ENCODE measurements at places on chromosomes 1 and 21.

GRCh38 chr1:15152318-15153183, 996 bp upstream of the TMEM51 start:
- H3K4me3 ChIP-seq: peak overlapping the region; percentile 93
- H3K36me3 ChIP-seq: peaks cover 3% of the 10 kb centered on the region
- peak; percentile 74 for DNase-seq
- no peak overlapping the region for H3K27ac ChIP-seq
- H3K4me1 ChIP-seq: peaks cover 49% of the 10 kb centered on the region
- peaks cover 6% of the 10 kb centered on the region for H3K27me3 ChIP-seq

GRCh38 chr21:24590261-24590660, 1017.0 kb downstream of the MRPL39 start:
- DNase-seq: no peak
- no peaks in the 10 kb centered on the region for H3K4me1 ChIP-seq
- H3K27me3 ChIP-seq: no peaks in the 10 kb centered on the region
- H3K36me3 ChIP-seq: no peaks in the 10 kb centered on the region
- no peak overlapping the region for H3K27ac ChIP-seq
- H3K4me3 ChIP-seq: no peak overlapping the region

- peaks cover 33% of the 10 kb centered on the region for H3K4me1 ChIP-seq
- no peak overlapping the region for H3K27ac ChIP-seq
- peaks cover 3% of the 10 kb centered on the region for H3K27me3 ChIP-seq
- H3K4me3 ChIP-seq: no peak overlapping the region
Observed at GRCh38 chr1:58939666-58940370, 156.0 kb upstream of the JUN start.

GRCh38 chr1:61447106-61447967, 277.6 kb downstream of the TM2D1 start:
- H3K4me3 ChIP-seq: no peak overlapping the region
- DNase-seq: no peak
- H3K27me3 ChIP-seq: peaks cover 7% of the 10 kb centered on the region
- peaks cover 23% of the 10 kb centered on the region for H3K4me1 ChIP-seq
- no peak overlapping the region for H3K27ac ChIP-seq

DNA sequence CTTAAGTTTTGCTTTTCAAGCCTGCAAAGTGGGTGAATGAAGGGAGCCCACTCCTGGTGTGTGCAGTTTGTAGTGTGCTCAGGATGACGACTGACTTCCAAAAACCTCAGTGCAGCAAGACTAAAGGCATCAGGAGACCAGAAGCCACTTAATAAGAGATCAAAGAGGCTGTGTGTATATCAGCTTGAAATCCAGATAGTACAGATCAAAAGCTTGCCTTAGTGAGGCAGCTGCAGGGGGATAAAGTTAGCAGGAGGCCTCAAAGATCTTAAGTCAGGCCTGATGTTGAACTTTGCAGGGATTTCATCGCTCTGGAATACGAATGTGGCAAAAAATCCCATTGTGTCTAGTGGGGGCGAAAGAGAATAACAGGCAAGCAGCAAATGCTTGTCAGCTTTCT, 99.8 kb downstream of the PATJ start:
- no peak overlapping the region for H3K4me3 ChIP-seq
- no peak overlapping the region for H3K27ac ChIP-seq
- H3K36me3 ChIP-seq: no peaks in the 10 kb centered on the region
- no peak for DNase-seq
- no peaks in the 10 kb centered on the region for H3K27me3 ChIP-seq

- peaks cover 22% of the 10 kb centered on the region for H3K4me1 ChIP-seq
- no peak overlapping the region for H3K4me3 ChIP-seq
- DNase-seq: peak; percentile 24
- H3K27ac ChIP-seq: peak overlapping the region; percentile 100
- H3K36me3 ChIP-seq: no peaks in the 10 kb centered on the region
Observed at GRCh38 chr1:218904416-218904815, 269.3 kb upstream of the LYPLAL1 start.

- DNase-seq: no peak
- H3K4me1 ChIP-seq: no peaks in the 10 kb centered on the region
- H3K27ac ChIP-seq: no peak overlapping the region
- H3K4me3 ChIP-seq: no peak overlapping the region
- H3K36me3 ChIP-seq: peaks cover 12% of the 10 kb centered on the region
Observed at GRCh38 chr1:246775531-246776385, 51.5 kb downstream of the SCCPDH start.

DNA sequence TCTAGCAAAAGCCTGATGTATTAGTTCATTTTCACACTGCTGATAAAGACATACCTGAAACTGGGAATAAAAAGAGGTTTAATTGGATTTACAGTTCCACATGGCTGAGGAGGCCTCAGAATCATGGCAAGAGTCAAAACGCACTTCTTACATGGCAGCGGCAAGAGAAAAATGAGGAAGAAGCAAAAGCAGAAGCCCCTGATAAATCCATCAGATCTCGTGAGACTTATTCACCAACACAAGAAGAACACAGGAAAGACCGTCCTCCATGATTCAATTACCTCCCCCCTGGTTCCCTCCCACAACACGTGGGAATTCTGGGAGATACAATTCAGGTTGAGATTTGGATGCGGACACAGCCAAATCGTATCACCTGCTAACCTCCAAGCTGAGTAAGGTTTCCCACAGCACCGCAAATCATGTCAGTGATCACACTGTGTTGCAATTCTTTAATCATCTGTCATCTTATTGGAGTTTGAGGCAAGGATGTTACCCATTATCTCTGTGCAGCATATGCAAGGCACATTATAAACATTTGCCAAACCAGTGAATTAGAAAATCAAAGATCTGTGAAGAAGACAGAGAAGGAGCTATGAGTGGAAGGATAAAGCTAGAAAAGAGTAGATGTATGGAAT, 128.5 kb downstream of the ZNF281 start:
- H3K27ac ChIP-seq: no peak overlapping the region
- H3K27me3 ChIP-seq: peaks cover under 1% of the 10 kb centered on the region
- no peaks in the 10 kb centered on the region for H3K4me1 ChIP-seq
- H3K36me3 ChIP-seq: no peaks in the 10 kb centered on the region
- no peak overlapping the region for H3K4me3 ChIP-seq
- DNase-seq: no peak

DNA sequence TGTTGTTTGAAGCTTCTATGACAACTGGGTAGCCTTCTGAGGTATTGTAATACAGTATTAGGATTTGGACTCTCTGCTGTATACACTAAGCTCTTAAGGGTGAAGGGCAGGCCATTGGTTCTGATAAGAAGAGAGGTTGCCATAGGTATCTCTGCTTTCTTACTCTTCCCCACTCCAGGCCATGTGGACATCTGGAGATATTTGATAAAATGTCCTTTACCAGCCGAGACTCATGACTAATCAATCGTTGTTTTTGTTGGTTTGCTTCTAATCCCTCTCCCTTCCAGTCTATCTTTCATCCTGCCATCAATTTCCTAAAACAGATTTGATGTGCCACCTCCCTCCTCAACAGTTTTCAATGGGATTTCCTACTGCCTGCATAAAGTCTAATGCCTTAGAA, 64.6 kb upstream of the WDR26 start:
- peak overlapping the region; percentile 94 for H3K27ac ChIP-seq
- H3K36me3 ChIP-seq: peaks cover 11% of the 10 kb centered on the region
- H3K4me1 ChIP-seq: peaks cover 47% of the 10 kb centered on the region
- H3K27me3 ChIP-seq: peaks cover 13% of the 10 kb centered on the region
- no peak for DNase-seq

DNA sequence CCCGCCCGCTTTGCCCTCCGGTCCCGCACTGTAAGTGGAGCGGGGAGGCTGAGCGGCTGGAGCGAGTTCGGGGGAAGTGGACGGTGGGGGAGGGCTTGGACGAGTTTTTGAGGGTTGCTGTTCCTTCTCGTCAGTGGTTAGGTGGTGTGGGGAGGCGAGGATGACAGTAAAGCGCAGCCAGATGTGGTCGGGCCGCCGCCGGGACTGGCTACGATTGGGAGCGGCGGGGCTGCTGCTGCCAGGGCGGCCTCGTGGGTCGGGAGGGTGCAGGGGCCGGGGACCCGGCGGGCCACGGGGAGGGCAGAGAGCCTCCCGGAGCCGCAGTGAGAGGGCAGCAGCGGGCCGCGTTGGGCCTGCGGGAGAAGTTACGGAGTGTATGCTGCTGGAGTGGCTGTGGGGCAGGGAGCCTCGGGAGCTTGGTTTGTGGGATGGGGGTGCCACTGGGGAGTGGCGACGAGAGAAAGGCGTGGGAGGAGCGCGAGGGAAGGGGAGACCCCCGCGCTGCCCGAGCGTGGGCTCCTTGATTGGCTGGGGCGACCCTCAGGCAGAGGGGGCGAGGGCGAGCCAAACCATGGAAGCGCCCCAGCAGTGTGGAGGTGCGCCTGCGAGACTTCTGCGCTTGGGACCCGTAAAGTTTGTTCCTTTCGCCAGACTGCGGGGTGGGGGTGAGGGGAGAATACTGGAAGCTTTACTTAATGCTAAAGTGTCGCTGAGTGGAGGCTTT, 2.1 kb downstream of the ADGRL2 start:
- peaks cover 27% of the 10 kb centered on the region for H3K4me1 ChIP-seq
- peaks cover 22% of the 10 kb centered on the region for H3K27me3 ChIP-seq
- H3K36me3 ChIP-seq: peaks cover 3% of the 10 kb centered on the region
- H3K4me3 ChIP-seq: peak overlapping the region; percentile 99
- H3K27ac ChIP-seq: peak overlapping the region; percentile 90

DNA sequence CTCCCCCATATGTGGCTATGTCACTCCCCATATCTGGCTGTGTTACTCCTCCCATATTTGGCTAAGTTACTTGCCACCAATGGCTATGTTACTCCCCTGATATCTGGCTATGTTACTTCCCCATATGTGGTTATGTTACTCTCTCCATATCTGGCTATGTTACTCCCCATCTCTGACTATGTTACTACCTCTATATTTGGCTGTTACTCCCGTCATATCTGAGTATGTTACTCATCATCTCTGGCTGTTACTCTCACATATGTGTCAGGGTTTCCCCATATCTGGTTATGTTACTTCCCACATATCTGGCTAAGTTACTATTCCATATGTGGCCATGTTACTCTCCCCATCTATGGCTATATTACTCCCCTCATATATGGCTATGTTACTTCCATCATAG, 50.3 kb upstream of the MAP10 start:
- no peaks in the 10 kb centered on the region for H3K4me1 ChIP-seq
- H3K4me3 ChIP-seq: no peak overlapping the region
- no peaks in the 10 kb centered on the region for H3K36me3 ChIP-seq
- no peaks in the 10 kb centered on the region for H3K27me3 ChIP-seq
- no peak overlapping the region for H3K27ac ChIP-seq

GRCh38 chr1:100266741-100267140, 725 bp downstream of the RTCA start:
- peak overlapping the region; percentile 99 for H3K4me3 ChIP-seq
- no peak for DNase-seq
- H3K36me3 ChIP-seq: peaks cover 31% of the 10 kb centered on the region
- H3K27ac ChIP-seq: peak overlapping the region; percentile 94
- H3K27me3 ChIP-seq: peaks cover 10% of the 10 kb centered on the region

GRCh38 chr1:52795464-52795863, 47.1 kb upstream of the ZYG11A start:
- no peak for DNase-seq
- H3K27ac ChIP-seq: no peak overlapping the region
- H3K4me1 ChIP-seq: peaks cover 8% of the 10 kb centered on the region
- H3K36me3 ChIP-seq: peaks cover 26% of the 10 kb centered on the region

GRCh38 chr1:178945763-178946266, 74.9 kb upstream of the ANGPTL1 start:
- H3K27ac ChIP-seq: no peak overlapping the region
- peaks cover 12% of the 10 kb centered on the region for H3K4me1 ChIP-seq
- no peaks in the 10 kb centered on the region for H3K36me3 ChIP-seq
- H3K4me3 ChIP-seq: no peak overlapping the region
- DNase-seq: no peak

DNA sequence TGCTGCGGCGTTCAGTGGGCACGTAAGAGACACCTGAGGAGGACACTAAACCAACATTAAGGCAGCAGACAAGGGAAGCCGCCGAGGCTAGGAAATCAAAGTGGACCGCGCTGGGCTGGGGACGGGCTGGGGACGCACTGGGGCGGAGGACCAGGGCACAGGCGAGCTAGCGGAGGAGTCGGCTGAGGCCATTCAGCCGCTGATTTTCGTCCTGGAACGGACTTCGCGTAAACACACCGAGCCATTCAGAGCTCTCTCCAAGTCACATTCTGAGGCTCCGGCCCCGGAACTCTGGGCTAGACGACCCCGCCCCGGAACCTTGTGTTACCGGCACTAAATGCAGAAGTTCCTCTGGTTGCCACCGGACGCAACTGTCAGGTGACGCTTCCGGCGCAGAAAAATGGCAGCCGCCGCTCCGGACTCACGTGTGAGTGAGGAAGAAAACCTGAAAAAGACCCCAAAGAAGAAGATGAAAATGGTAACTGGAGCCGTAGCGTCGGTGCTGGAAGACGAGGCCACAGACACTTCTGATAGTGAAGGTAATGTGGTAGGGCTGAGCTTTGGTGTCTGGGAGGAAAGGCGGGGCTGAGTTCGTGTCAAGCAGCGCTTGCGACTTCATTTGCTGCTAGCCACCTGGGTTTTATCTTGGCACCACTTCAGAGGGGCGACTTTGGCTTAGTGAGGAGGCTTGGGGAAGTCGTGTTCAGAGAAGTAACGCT, at the start of gene RRP15:
Gene RRP15, plus strand, starts transcription at position 377 of the 719 bp plus-strand sequence. Its CDS starts 24 bp downstream, at position 401.
- peak within 1 kb of the TSS; percentile 95 for H3K4me3 ChIP-seq
- H3K27ac ChIP-seq: peak within 1 kb of the TSS; percentile 74
- H3K36me3 ChIP-seq: no peaks in the 10 kb centered on the region
- H3K27me3 ChIP-seq: peaks cover 4% of the 10 kb centered on the region
- peaks cover 10% of the 10 kb centered on the region for H3K4me1 ChIP-seq

GRCh38 chr1:4702932-4703331, 48.5 kb downstream of the AJAP1 start:
- no peak overlapping the region for H3K4me3 ChIP-seq
- no peaks in the 10 kb centered on the region for H3K4me1 ChIP-seq
- no peak for DNase-seq

DNA sequence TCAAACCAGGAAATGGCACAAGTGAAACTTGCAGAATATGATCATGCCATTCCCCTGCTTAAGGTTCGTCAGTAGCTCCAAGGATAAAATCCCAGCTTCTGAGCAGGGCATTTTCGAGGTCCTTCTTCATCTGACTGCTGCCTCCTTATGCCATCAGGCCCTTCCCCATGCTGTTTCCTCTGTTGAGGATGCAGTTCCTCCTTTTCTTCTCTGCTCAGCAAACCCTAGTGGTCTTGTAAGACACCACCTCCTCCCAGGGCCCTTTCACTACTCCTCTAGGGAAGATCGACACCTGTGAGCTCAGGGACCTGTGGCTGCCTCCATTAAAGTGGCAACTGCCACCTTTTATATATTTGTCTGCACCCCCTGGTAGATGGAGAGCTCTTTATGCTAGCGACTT, 62.1 kb upstream of the JUN start:
- H3K27me3 ChIP-seq: peaks cover 1% of the 10 kb centered on the region
- no peak for DNase-seq
- no peak overlapping the region for H3K27ac ChIP-seq
- no peak overlapping the region for H3K4me3 ChIP-seq
- H3K4me1 ChIP-seq: peaks cover 25% of the 10 kb centered on the region

GRCh38 chr1:152086760-152087159, 2.1 kb downstream of the TCHHL1 start:
- H3K27me3 ChIP-seq: no peaks in the 10 kb centered on the region
- DNase-seq: no peak
- no peaks in the 10 kb centered on the region for H3K36me3 ChIP-seq
- H3K4me3 ChIP-seq: no peak overlapping the region
- no peaks in the 10 kb centered on the region for H3K4me1 ChIP-seq
- no peak overlapping the region for H3K27ac ChIP-seq

- no peak overlapping the region for H3K27ac ChIP-seq
- H3K4me3 ChIP-seq: no peak overlapping the region
- no peaks in the 10 kb centered on the region for H3K27me3 ChIP-seq
- peaks cover 29% of the 10 kb centered on the region for H3K36me3 ChIP-seq
Observed at GRCh38 chr1:35531368-35531767, 25.8 kb downstream of the KIAA0319L start.

GRCh38 chr1:53115403-53116306, 26.8 kb downstream of the SLC1A7 start:
- H3K27me3 ChIP-seq: peaks cover 12% of the 10 kb centered on the region
- no peak for DNase-seq
- peaks cover 18% of the 10 kb centered on the region for H3K4me1 ChIP-seq
- H3K4me3 ChIP-seq: no peak overlapping the region
- H3K27ac ChIP-seq: no peak overlapping the region

Data from endothelial cell (in vitro differentiated cells).